ENCODE measurements at places on chromosomes 1 and 21. TPM values are rescaled to one million over a fixed set of nuclear protein-coding genes. Genes with fewer than 3 reads are reported as not detected.

AGBL4 gene
- total RNA-seq: not detected

DNA sequence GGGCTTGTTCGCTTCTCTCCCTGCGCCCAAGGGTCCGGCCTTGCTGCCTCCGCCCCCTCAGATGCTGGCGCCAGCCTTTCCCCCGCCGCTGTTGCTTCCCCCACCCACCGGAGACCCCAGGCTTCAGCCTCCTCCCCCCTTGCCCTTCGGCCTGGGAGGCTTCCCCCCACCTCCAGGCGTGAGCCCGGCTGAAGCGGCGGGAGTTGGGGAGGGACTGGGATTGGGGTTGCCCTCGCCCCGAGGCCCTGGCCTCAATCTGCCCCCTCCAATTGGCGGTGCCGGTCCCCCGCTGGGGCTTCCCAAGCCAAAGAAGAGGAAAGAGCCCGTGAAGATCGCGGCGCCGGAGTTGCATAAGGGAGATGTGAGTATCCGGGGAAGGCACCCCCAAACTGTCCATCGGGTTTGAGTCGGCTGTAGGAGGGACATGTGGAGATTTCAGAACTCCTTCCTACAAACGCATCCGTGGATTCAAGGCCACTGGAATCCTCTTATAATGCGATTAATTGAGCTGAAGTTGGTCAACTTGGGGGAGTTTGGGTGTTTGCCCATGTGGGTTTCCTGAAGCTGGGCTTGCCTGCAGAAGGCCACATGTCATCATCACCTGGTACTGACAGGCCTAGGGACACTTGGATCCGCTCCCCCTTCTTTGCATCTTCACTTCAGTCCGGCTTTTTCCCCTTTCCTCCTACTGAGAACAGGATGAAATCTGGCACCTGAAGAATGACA is 707 bp downstream of the PRCC start:
- peak; percentile 85 for DNase-seq

GRCh38 chr1:49060766-49061165 is 284.1 kb upstream of the BEND5 start:
- DNase-seq: no peak

OBSCN gene
- total RNA-seq: 21.4 TPM

DNA sequence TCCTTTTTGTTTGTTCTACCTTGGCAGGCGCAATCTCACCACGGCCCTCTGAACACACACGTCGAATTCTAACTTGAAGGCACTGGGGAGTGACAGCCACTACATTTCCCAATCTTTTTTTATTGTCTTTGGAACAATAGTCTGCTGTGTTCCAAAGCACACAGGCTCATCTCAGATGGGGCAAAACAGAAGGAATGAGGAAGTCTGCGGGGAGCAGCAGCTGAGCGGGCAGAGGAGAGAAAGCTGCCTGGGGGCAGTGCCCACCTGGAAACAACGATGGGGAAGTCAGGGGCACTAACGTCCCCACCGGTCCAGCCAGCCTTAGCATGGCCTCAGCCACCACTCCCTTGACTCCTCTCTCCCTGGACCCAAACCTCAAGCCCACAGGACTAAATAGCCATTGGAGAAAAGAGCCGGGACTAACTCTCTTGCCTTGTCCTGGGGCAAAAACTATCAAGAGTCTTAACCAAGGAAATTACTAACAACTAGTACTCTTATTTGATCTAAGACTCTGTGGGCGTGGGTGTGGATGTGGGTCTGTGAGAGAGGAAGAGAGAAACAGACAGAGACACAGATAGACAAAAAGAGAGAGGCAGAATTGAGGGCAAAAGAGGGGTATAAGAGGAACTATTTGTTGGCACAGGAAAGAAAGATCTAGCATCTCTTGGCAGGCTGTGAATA is 34.2 kb downstream of the SYF2 start:
- DNase-seq: no peak

DNA sequence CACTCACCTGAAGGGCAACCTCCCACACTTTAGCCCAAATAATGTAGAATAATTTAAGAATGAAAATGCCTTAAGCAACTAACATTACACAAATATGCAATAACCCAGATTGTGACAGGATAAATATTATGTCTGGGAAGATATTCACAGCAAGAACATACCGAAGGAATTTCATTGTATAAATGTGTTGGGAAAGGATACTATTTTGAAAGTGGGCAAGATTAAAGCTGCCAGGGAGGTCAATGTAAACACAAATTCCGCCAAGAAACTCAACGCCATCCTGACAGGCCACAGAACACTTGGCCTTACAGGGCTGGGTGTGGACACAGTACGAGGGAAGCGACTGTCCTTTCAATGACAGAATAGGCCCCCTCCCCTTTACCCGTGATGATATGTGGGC is 173.3 kb downstream of the RUNX1 start:
- no peak for DNase-seq

GRCh38 chr1:59355361-59355760 is 58.5 kb downstream of the FGGY start:
- DNase-seq: no peak

NHLH1 gene
- total RNA-seq: 0.54 TPM

- no peak for DNase-seq
Measured at GRCh38 chr1:20343149-20343937, 52.7 kb downstream of the VWA5B1 start.

DNA sequence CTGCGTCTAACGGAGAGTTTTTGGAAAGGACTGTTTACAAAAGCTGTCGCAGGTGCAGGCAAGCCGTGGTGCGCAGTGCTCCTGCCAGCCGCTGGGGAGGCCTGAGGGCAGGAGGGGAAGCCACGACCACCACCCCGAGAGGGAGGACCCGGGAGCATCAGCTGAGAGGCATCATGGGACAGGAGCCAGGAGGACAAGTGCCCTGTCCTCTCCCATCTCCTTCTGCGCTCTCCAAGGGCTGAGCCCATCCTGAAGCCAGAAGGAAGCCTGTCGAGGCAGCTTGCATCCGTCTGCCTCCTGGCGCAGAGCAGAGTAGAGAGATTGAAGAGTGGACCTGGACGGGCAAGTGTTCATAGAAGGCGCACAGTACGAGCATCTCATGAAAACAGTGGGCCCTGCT is 310.9 kb downstream of the KIF26B start:
- no peak for DNase-seq

GRCh38 chr21:17848228-17848627 is 29.1 kb upstream of the C21orf91 start:
- no peak for DNase-seq

GRCh38 chr1:201326710-201327109 is 43.4 kb downstream of the PKP1 start:
- no peak for DNase-seq

DNA sequence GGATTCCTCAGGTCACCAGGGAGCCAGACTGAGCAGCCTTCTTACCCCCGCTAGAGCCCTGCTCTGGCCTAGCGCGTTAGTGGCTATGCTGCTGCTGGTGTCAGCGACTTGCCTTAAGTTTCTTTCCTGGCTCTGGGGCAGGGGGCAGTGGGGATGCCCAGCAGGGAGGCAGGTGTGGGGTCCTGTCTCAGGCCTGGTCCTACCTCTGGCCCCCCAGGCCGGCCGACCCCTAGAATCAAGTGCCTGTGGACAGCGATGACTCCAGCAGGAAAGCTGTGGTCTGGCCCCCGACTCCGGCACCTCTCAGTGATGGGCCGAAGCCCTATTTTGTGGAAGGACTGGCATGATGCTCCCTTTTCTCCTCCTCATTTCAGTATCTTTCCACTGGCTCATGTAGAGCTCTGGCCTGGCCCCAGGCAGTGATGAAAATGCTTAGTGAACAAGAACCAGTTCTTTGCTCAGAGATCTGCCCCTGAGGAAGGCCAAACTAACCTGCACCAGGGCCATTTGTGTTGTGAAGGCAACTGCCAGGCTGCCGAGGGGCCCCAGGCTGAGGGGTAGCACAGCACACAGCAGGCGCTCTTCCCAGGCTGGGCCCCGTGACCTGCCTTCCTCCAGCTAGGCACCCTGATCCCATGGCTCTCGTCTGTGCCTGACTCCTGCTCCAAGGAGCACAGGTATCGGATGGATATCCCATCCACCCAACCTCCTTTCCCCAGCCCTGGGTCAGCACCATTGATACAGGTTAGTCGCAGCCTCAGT is 23.7 kb downstream of the MRPL37 start:
- no peak for DNase-seq

GRCh38 chr1:107840725-107841124 is 124.3 kb downstream of the VAV3 start:
- DNase-seq: no peak

TNFRSF4 gene
- 702 TPM for total RNA-seq

GJA5 gene
- not detected for total RNA-seq

CELA2A gene
- not detected for total RNA-seq

GRCh38 chr1:27026621-27027574 is 14.2 kb upstream of the TENT5B start:
- DNase-seq: no peak

DNA sequence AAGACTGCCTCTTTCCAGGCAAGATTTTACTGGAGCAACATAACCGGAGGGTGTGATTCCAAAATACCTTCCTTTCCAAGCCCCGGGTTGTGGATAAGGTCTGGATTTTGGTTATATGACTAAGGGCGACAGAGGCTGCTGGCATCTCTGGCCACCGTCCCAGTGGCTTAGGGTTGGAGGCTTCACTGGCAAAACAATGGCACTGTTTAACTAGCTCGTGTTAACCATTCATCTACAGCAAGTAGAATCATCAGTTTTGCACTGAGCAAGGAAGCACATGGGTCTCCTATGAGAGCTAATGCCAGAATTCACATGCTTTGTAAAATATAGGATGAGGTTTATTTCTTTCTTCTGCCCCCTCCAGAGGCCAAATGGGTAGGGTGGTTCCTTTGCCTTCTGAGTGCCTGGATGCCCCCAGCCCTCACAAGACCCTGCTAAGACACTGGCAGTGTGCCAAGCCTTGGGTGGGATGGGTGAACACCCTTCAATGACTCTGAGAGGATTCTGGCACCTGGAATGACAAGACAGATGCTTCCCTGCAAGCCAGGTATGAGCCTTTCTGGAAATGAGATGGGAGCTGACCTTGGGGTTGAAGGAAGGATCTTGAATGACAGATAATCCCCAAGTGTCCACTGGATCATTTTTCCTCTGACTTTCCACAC is 36.8 kb downstream of the DHCR24 start:
- DNase-seq: no peak

LIN28A gene
- not detected for total RNA-seq

LCE3D gene
- not detected for total RNA-seq

DNA sequence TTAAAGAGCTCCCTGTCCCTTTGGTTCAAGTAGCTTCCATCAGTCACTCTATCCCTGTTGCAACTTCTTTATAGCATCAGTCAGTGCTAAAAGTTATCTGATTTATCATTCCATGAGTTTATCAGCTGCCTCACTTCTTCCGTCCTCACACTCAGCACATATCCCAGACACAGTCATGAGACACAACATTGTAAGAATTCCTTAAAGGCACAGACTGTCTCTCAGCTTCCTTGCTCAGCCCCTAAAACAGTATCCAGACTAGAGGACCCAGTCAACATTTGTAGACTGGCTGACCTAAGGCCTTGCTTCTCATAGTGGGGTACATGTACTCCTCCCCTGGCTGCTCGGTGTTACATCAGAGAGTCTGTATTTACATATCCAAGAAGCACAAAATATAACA is 164.9 kb upstream of the ADGRL2 start:
- DNase-seq: no peak

GRCh38 chr1:112887599-112888283 is 68.3 kb downstream of the SLC16A1 start:
- DNase-seq: no peak

TMEM82 gene
- total RNA-seq: not detected

GRCh38 chr1:229158927-229159326 is 112.0 kb upstream of the RAB4A start:
- DNase-seq: no peak

DNA sequence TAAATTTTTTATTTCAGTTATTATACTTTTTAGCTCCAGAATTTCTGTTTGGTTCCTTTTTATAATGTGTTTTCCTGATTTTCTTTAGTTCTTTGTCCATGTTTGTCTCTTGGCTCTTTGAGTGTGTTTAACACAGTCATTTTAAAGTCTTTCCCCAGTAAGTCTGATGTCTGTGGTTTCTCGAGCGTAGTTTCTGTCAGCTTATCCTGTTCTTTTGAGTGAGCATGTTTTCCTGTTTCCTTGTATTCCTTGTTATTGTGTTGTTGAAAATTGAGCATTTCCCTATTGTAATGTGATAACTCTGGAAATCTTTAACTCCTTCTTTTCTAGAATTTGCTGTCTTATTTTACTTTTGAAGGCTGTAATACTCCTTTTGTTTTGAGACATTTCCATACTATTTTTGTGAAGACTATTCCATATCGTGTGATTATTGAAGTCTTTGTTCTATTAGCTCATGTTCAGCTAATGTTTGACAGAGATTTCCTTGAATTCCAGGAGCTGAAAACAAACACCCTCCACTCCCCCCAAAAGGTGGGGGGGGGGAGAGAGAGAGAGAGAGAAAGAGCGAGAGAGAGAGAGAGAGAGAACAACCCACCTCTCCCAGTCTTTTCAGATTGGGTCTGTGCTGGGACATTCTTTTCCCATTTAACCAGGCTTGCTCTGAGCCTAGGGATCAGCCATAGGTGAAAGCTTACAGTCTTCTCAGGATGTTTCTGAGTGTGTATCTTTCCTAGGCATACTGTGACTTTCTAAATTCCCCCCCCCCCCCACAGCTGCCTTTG is 38.3 kb downstream of the SDCCAG8 start:
- DNase-seq: no peak

DNA sequence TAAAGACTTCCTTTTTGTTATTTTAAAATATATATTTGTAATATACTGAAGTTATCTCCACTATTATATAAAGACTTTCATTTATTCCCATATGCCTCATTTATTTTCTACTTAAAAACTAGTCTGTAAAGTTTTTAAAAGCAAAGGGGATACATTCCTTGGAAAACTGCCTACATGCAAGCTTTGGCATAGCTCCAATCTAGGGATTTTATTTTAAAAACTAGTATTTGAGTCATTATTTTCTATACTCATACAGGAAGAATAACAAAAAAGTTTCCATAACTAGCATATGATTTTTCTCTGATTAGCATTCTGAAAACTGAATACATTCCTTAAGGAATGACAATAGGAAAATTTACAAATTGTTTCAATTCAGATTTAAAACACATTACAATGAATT is 88.9 kb downstream of the COL24A1 start:
- no peak for DNase-seq

PTGS2 gene
- total RNA-seq: 1.1 TPM

NPR1 gene
- 0.09 TPM for total RNA-seq

Measured in activated CD4-positive, alpha-beta T cell treated with anti-CD3 and anti-CD28 coated beads, Interleukin-2, amount 10 ng/mL, durations not matched to agents 24 days and 14 days (primary cell).